Naive B cell (primary cell): ENCODE measurements at places on chromosomes 7 and 10. TPM values are rescaled to one million over a fixed set of nuclear protein-coding genes. Genes with fewer than 3 reads are reported as not detected.

DNA sequence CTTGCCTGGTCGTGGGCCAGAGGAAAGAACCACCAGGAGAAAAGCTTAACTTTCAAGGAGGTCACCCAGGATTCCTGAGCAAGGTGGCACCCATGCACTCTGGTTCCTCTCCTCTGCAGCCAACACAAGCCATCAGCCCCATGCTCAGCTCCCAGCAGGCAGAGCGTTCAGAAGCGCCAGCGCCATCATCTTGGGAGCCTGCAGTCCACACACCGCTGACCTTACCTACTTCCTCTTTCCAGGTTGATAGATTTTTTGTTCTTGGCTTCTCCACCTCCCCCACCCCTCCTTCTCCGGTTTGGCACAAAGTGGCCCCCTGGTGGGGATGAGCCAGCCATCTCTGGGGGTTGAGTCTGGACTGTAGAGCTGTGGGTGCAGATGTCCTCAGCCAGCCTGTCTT, 1.7 kb upstream of the WDR86 start:
- DNase-seq, result peak; percentile 44

The LDB3 gene
- polyA plus RNA-seq, result not detected

The FXYD4 gene
- polyA plus RNA-seq, result not detected

The TCAF2 gene
- 4.4 TPM for polyA plus RNA-seq

The PRTFDC1 gene
- 0.15 TPM for polyA plus RNA-seq

The HTR5A gene
- not detected for polyA plus RNA-seq
